ENCODE measurements at places on chromosomes 1 and 21. TPM values are rescaled to one million over a fixed set of nuclear protein-coding genes. Genes with fewer than 3 reads are reported as not detected.

Gene TNFRSF4
- total RNA-seq = 0.80 TPM

Gene NKAIN1
- total RNA-seq = 1.4 TPM

Gene LCE1F
- total RNA-seq = not detected

Gene PEX14
- total RNA-seq = 26.8 TPM

Gene HCN3
- total RNA-seq = 12.2 TPM

Gene TMPRSS3
- not detected for total RNA-seq

Gene DNM3
- 0.71 TPM for total RNA-seq

Gene DIRAS3
- 0.94 TPM for total RNA-seq

Gene TCHH
- 0.24 TPM for total RNA-seq

Gene CLCA1
- not detected for total RNA-seq

Gene SPRR2E
- total RNA-seq = not detected

Gene SLC6A9
- total RNA-seq = 31.4 TPM

Gene KRTAP6-1
- not detected for total RNA-seq

Gene HES2
- total RNA-seq = not detected

Gene TDRD5
- not detected for total RNA-seq

Gene PPFIA4
- total RNA-seq = 2.5 TPM

Gene DNALI1
- 6.3 TPM for total RNA-seq

Gene TMEM79
- total RNA-seq = 7.0 TPM

Gene C1QC
- not detected for total RNA-seq

Gene LORICRIN
- total RNA-seq = not detected

Gene ATP8B2
- total RNA-seq = 29.1 TPM

Gene TRPM2
- 0.21 TPM for total RNA-seq

Gene IGFN1
- 1.2 TPM for total RNA-seq

Gene FAM3B
- total RNA-seq = not detected

Gene OR6N1
- not detected for total RNA-seq

Gene PIGV
- 9.1 TPM for total RNA-seq

Gene OR14K1
- total RNA-seq = not detected

Gene LCE2C
- not detected for total RNA-seq

Gene TARS2
- total RNA-seq = 36.6 TPM

Gene CYP4X1
- not detected for total RNA-seq

Gene RNU1-1
- 1,866 TPM for total RNA-seq

Gene KIF26B
- not detected for total RNA-seq

Gene MYOG
- total RNA-seq = not detected

Gene S100A16
- total RNA-seq = 0.43 TPM

Gene SH3D21
- 2.9 TPM for total RNA-seq

Gene SRSF10
- total RNA-seq = 208 TPM

Gene CD247
- total RNA-seq = 1.4 TPM

Gene CIART
- total RNA-seq = 3.5 TPM

Gene GBP6
- not detected for total RNA-seq

Gene MAP10
- 5.0 TPM for total RNA-seq

Gene KRTAP19-3
- total RNA-seq = not detected

Gene ZNF670
- 6.5 TPM for total RNA-seq

Gene SPRR2G
- total RNA-seq = not detected

Data from A673 (cell line).